ENCODE measurements at places on chromosomes 7 and 10.

GRCh38 chr10:31912289-31912688 lies 16.3 kb downstream of the ARHGAP12 start:
- DNase-seq, result no peak

DNA sequence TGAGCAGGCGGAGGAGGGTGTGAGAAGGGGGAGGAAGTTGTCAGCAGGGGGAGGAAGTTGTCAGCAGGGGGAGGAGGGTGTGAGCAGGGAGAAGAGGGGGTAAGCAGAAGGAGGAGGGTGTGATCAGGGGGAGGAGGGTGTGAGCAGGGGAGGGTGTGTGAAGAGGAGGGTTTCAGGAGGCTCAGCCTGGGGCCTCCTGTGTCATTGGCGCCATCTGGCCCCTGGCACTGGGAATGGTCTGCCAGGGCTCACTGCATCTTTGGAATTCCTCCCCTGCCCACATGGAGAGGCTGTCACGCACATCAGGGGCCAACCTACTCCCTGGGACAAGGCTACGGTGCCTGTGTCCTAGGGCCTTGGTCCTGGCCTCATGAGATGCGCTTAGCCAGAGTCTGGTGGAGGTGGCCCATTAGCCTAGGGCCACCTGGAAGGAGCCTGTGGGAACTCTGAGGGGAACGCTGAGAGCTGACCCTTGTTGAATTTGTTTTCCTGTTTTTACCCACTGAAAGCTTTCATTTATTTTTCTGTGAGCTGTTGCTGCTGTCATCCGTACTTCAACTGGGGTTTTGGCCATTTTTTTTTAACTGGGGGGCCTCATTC lies 18.0 kb downstream of the CAMK2B start:
- DNase-seq, result no peak

DNA sequence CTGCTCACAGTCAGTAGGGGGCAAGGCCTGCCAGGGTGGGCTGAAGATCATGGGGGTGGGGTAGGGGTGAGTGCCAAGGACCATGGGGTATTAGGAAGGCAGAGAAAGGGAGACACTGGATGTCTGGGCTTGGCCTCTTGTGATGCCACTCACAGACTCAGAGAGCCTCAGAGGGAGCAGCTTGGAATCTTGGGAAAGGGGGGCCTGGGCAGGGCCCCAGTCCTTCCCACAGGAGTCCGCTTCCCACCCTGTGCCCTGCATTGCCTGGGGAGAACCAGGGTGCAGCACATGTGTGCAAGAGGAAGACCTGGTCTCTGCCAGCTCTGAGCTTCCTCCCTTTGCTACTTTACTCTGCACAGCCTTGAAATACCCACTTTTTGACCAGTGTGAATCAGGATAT lies 4.3 kb downstream of the ADCY1 start:
- DNase-seq, result no peak

- DNase-seq, result no peak
These were observed 3.7 kb upstream of the LDB3 start for GRCh38 chr10:86664341-86665217.

GRCh38 chr10:129971381-129972144 lies 7.5 kb upstream of the EBF3 start:
- no peak for DNase-seq

DNA sequence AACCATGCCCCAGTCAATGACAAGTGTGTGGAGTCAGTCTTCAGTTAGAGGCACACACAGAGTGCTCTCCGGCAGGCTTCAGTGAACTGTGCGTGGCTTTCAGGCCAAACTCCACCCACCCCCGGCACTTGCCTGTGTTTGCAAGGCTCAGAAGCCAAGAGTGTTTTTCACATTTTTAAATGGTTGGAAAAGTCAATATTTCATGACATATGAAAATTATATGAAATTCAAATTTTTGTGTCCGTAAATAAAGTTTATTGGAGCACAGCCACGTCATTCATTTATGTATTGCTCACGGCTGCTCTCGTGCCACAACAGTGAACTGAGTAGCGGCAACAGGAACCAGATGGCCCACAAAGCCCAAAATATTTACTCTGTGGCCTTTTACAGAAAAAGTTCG lies 104.7 kb downstream of the SFMBT2 start:
- no peak for DNase-seq

DNA sequence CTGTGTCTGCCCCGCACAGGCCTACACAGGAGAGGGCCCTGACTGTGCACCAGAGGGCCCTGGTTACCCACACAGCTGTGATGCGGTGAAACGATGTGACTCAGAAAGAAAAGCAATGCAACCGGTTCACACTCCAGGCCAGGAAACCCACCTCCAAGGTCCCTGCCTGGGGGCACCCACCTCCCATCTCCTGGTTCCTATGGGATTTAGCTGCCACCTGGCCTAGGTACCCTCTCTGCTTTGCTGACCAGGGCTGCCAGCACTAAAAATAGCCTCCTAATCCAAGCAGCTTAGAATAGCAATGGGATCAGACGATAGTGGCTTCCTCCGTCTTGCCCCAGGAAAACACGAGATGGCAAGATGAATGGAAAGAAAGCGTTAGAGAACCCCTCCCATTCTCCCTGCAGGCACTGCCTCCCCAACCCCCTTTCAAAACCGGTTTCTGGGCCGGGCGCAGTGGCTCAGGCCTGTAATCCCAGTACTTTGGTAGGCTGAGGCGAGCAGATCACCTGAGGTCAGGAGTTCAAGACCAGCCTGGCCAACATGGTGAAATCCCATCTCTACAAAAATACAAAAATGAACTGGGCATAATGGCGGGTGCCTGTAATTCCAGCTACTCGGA lies 12.4 kb downstream of the RBP3 start:
- DNase-seq, result no peak

DNA sequence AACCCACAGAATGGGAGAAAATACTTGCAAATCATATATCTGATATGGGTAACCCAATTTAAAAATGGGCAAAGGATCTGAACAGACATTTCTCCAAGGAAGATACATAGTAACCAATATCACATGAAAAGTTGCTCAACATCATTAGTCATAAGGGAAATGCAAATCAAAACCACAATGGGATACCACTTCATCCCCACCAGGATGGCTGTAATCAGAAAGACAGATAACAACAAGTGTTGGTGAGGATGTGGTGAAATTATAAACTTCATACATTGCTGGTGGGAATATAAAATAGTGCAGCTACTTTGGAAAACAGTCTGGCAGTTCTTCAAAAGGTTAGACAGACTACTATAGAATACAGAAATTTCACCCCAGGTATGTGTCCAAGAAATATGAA lies 19.3 kb downstream of the AOC1 start:
- DNase-seq, result no peak

DNA sequence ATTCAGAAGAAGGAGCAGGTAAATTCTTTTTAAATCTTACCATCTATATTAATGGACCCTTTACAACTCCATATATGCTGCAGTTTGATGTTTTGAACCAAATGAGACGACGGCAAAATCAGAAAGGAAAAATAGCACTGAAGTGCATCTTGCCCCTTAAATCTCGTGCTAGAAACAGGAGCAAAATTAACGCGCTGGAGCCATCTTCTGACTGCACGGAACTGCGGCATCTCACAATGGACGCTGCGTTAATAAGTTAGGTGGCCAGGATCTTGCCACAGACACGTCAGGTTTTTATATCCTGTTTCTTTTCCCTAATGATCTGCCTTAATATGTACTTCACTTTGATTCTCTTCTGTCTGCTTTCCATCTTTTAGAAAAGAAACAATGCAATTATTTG lies 354.5 kb downstream of the TFEC start:
- DNase-seq, result no peak

All from epithelial cell of prostate (primary cell).